Activated T-helper 2 cell treated with anti-CD3 and anti-CD28 coated beads, Interferon-gamma antibody, Interleukin-2, Interleukin-4, amounts not matched to agents 10 μg/mL and 5 μg/mL and 100 μg/mL, durations not matched to agents 14 hours and 24 hours and 36 hours (primary cell): ENCODE measurements at places on chromosomes 16 and 17.

GRCh38 chr16:3295783-3296182 is 9.4 kb downstream of the TIGD7 start:
- DNase-seq = no peak
- H3K27me3 ChIP-seq = no peaks in the 10 kb centered on the region
- peaks cover 80% of the 10 kb centered on the region for H3K36me3 ChIP-seq
- H3K4me1 ChIP-seq = no peaks in the 10 kb centered on the region
- no peak overlapping the region for H3K4me3 ChIP-seq
- H3K27ac ChIP-seq = no peak overlapping the region

- no peak overlapping the region for H3K27ac ChIP-seq
- no peaks in the 10 kb centered on the region for H3K4me1 ChIP-seq
- DNase-seq = no peak
- no peaks in the 10 kb centered on the region for H3K36me3 ChIP-seq
These were observed 67.9 kb upstream of the RPL38 start for GRCh38 chr17:74135391-74136167.

- peaks cover 18% of the 10 kb centered on the region for H3K27me3 ChIP-seq
- H3K36me3 ChIP-seq = no peaks in the 10 kb centered on the region
- H3K4me3 ChIP-seq = no peak overlapping the region
These were observed 14.2 kb upstream of the MSI2 start for GRCh38 chr17:57242148-57242547.

DNA sequence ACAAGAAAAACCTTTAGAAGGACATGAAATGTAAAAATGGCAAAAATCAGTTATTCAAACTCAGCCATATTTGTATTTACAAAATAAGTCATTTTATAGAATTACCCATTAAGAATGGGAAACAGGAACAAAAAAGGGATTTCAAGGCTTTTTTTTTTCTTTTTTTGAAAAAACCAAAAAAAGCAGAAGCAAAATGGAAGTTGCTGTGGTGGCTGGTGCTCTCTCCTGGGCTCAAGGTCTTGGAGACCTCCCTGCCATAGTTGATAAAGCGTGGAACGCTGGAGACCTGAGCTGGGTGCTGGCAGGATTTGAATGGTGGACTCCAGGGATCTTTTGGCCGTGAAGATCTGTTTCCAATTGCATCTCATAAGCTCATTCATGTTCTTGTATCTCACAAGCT is 3.1 kb downstream of the PLCG2 start:
- no peak overlapping the region for H3K4me3 ChIP-seq
- no peaks in the 10 kb centered on the region for H3K36me3 ChIP-seq
- DNase-seq = no peak
- H3K27ac ChIP-seq = no peak overlapping the region
- H3K4me1 ChIP-seq = peaks cover 14% of the 10 kb centered on the region
- peaks cover 38% of the 10 kb centered on the region for H3K27me3 ChIP-seq

DNA sequence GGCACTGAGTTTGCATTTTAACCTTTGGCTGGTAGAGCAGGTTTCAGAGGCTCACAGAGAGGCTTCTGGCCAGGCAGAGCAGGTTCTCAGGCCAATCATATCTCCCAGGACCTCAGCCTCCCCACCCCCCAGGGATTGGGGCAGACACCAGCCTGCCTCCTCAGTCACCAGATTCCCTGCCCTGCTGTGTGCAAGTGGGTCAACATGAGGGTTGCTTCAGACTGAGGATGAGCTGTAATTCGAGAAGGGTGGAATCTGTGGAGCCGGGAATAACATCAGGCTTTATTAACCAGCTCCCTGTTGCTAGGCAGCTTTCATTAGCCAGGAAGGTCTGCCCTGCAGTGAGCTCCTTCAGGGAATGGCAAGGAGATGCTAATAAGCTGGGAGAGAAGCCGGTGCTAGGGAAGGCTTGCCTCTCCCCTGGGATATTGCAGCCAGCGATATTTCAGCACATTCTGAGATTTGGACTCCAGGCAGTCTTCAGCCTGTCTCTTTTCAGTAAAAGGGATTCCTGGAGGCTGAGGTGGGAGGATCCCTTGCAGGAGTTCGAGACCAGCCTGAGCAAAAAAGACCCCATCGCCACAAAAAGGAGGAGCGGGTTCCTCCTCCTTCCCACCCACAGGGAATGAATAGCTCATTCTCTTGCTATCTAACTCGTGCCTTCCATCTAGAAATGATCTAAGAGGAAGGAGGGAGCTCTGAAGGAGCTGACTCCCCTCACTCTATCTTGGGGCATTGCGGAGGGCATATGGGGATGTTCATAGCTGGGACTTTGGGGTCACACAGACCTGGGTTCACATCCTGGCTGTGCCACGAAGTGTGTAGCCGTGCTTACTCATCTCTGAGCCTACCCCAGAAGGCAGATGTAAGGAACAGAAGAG is 10.7 kb downstream of the SGSM2 start:
- no peaks in the 10 kb centered on the region for H3K27me3 ChIP-seq
- H3K27ac ChIP-seq = no peak overlapping the region
- no peak for DNase-seq
- no peak overlapping the region for H3K4me3 ChIP-seq
- no peaks in the 10 kb centered on the region for H3K36me3 ChIP-seq

DNA sequence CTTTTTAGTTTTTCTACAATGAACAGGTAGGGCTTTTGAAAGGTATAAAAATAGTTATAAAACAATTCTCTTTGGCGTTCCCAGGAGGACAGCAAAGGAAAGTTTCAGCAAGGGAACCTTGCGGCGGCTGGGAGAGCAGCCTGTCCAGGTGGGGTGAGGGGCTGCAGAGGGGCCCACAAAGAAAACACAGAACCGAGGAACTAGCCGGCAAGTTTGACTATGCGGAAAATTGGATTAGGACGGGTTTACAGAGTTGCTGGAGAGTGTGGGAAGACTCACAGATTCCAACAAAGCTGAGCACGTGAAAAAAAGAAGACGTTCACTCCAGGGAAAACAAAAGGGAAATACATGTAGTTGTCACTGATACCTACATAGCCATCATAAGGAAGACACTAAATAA is 40.2 kb upstream of the METTL16 start:
- no peaks in the 10 kb centered on the region for H3K36me3 ChIP-seq
- H3K27me3 ChIP-seq = no peaks in the 10 kb centered on the region
- no peak overlapping the region for H3K4me3 ChIP-seq
- no peak for DNase-seq

GRCh38 chr16:81523387-81524115 is 78.9 kb downstream of the CMIP start:
- H3K4me1 ChIP-seq = peaks cover 71% of the 10 kb centered on the region
- H3K27me3 ChIP-seq = no peaks in the 10 kb centered on the region
- H3K27ac ChIP-seq = no peak overlapping the region
- DNase-seq = no peak
- no peak overlapping the region for H3K4me3 ChIP-seq

DNA sequence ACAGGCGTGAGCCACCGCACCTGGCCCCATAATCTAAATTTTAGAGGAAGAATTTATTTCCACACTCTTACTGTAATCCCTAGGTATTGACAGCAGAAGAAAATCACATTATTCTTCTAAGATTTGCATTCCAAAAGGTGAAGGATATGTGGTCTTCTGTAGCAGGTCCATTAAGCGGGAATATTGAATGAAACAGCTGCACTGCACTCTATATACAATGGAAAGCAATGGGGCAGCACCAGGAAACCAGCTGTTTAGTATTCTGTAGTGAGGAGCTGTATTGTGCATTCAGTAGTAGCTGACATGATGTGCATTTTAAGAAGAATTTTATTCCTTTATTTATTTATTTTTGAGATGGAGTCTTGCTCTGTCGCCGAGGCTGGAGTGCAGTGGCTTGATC is 49.6 kb downstream of the PSMD12 start:
- no peak overlapping the region for H3K4me3 ChIP-seq
- H3K4me1 ChIP-seq = no peaks in the 10 kb centered on the region
- no peaks in the 10 kb centered on the region for H3K27me3 ChIP-seq
- DNase-seq = no peak

- peak overlapping the region; percentile 28 for H3K4me3 ChIP-seq
- peak overlapping the region; percentile 68 for H3K27ac ChIP-seq
- H3K4me1 ChIP-seq = peaks cover 75% of the 10 kb centered on the region
- DNase-seq = no peak
These were observed 334.5 kb downstream of the SEC14L1 start for GRCh38 chr17:77475016-77475976.

DNA sequence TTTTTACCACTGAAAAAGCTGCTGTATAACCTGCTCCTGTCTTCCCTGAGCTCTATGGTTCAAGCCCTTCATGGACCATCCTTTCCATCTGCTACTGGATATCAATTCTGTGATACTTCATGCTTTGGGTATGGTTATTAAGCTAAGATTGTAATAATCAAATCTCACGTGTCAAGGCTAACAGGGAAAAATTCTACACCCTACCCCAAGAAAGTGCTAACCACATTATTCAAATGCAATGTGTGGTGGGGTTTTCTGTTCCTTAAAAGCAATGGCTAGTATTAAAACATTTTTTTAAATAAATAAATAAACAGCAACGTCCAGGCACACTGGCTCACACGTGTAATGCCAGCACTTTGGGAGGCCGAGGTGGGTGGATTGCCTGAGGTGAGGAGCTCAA is 65.9 kb downstream of the SPAG9 start:
- no peak overlapping the region for H3K27ac ChIP-seq
- no peaks in the 10 kb centered on the region for H3K27me3 ChIP-seq
- no peak overlapping the region for H3K4me3 ChIP-seq
- H3K36me3 ChIP-seq = peaks cover 8% of the 10 kb centered on the region
- peaks cover 9% of the 10 kb centered on the region for H3K4me1 ChIP-seq

DNA sequence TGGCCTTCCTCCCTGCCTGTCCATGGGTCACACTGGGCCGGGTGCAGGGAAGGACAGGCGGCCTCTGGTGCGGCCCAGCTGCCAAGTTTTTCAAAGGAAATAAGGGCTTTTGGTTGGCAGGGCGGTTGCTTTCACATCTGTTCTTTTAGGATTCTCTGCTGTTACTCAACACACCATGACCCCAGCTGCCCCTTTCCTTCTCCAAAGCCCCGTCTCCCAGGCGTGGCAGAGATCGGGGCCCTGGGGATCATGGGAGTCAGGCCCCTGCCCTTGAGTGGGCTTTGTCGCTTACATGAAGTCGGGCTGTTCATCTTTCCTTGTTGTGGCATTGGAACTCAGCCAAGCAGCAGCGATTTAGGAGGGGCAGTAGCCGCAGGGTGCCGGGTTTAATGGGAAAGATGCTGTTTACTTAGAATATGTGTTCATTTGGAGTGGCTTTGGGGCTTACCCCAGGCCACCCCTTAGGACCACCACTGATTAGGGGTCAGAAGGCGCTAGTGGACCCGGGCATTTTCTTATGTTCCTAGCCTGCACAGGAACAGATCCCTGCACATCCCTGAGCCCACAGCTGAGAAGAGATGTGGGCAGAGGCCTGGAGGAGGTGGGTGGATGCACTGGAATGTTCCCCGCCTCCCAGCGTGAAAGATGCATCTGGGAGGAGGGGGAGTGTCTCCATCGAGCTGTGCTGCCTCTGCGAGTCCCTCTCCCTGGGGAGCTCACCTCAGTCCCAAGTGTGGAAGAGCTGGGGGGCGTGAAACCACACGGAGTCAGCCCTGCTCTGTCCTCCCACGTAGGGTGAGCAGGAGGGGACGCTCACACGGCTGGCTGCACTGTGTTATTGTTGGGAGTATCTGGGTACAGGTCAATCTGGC is 6.8 kb upstream of the ADCY7 start:
- no peak overlapping the region for H3K27ac ChIP-seq
- DNase-seq = no peak
- peaks cover 17% of the 10 kb centered on the region for H3K4me1 ChIP-seq
- H3K27me3 ChIP-seq = peaks cover 34% of the 10 kb centered on the region

DNA sequence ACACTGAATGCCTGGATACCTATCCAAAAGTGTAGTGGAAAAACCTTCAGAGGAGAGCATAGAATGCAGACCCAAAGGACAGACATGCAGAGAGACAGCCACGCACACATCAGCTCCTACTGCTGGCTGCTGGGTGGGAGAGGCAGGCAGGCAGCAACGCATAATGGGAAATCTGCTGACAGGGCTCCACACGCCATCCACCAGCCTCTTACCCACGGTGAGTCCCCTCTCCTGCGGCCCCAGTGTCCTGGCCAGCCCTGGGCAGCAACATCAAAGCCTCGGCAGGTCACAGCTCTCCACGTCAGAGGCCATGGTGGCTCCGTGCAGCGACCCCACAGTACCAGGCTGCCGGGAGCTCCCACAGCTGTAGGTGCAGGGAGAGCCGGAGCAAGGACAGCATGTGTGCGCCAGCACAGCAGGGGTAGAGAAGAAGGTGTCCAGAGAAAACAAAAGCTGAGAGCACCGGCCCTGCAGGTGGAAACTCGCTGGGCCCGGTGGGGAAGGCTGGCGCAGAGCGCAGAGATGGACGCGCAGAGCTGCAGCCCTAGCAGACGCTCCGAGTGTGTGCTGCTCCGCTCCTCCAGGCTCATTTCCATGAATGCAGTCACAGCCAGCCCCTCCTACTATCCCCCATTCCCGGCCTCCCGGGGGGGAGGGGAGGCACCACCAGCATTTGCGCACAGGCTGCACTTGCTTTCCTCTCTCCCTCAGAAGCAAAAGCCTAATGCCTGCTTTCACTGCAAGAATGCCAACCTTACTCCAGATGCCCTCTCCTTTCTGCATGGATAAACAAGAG is 58.9 kb downstream of the CYTH1 start:
- H3K4me3 ChIP-seq = no peak overlapping the region
- DNase-seq = no peak
- H3K27ac ChIP-seq = peak overlapping the region; percentile 23
- H3K4me1 ChIP-seq = peaks cover 74% of the 10 kb centered on the region
- H3K27me3 ChIP-seq = no peaks in the 10 kb centered on the region
- peaks cover 20% of the 10 kb centered on the region for H3K36me3 ChIP-seq

- DNase-seq = no peak
- no peaks in the 10 kb centered on the region for H3K4me1 ChIP-seq
- no peak within 1 kb of the TSS for H3K27ac ChIP-seq
- no peaks in the 10 kb centered on the region for H3K36me3 ChIP-seq
- H3K27me3 ChIP-seq = peaks cover 58% of the 10 kb centered on the region
These were observed at the start of gene SHISA9 for GRCh38 chr16:12901597-12902461. TSS of gene SHISA9 (plus strand) at chr16:12901598.

DNA sequence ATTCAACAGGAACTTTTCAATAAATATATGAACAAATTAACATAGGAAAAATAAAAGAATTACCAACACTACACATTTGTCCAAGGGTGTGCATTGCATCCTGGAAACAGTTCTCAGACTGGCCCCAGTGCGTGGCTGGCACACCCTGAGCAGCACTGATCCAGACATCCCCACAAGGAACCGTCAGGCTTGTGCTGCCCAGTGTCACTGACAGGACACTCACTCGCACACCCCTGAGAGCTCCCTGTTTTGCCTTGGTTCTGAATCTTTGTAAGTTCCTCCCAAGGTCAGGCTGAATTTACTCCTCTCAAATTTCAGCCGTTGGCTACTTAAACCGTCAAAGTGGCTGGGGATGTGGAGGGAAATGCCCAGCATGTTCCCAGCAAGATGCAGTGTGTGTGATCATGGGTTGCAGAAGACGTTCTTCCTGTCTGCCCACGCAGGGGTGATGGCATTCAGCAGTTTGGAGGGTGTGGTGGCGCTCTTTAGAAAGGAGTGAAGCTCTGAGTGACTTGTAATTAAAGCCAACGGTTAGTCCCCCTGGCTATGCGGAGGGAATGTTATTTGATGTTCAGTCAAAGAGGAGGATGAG is 1.7 kb downstream of the MT2A start:
- no peaks in the 10 kb centered on the region for H3K27me3 ChIP-seq
- H3K36me3 ChIP-seq = peaks cover 16% of the 10 kb centered on the region
- peak; percentile 54 for DNase-seq
- peak overlapping the region; percentile 99 for H3K27ac ChIP-seq
